ENCODE measurements at places on chromosomes 3 and 15.

- DNase-seq = no peak
These were observed 33.0 kb downstream of the NLGN1 start for GRCh38 chr3:173430576-173430975.

DNA sequence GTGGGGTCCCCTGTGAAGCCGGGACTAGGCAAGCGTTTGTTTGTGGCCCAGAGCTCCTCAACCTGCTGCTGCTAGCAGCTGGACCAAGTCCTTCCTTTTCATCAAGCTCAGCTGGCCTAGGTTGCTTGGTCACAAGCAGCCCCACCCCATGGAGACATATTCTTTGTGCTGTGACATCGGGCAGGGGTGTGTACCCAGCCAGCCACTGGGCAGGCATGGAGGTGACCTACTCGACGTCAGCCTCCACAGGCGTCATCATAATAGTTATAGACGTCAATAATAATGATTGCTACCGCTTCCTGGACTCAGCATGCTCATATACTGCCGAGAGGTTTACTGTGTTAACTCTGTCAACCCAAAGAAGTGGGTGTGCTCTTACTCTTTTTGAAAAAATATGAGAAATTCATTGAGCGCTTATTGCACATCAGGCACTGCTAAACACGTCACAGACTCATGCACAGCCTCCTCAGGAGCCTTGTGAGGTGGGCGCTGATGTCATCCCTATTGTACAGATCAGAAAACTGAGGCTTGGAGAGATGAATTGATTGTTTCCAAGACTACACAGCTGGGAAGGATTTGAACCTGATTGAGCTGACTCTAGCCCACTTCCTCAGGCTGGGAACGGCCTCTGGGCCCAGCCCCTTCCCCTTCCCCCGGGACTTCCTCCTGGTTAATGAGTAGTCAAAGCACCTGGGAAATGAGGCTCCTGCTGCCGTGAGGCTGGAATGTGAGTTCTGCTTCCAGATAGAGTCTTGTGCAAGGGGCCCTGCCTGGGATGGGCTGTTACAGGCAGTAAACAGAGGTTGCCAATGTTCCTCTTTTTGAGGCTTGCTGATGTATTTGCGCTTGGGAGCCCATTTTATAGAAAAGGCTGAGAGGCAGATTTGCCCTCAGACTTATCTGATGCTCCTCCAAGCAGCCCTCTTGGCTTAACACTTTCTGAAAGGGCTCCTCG is 16.2 kb downstream of the SLC6A6 start:
- no peak for DNase-seq

DNA sequence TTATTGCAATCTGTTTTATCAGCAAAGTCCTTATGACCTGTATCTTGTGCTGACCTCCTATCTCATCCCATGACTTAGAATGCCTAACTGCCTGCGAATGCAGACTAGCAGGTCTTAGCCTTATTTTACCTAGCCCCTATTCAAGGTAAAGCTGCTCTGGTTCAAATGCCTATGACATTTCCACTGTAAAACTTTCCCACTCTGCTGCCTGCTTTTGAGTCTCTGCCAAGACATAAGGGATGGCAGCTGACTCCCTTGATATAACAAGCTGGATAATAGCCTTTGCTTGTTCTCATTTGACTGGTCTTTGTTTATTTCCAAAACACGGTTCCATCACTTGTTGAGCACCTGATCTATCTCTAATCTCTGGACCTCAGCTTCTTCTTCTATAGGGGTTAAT is 131.9 kb upstream of the STRIT1 start:
- no peak for DNase-seq

GRCh38 chr3:177606891-177607290 is 409.6 kb upstream of the TBL1XR1 start:
- DNase-seq = no peak

DNA sequence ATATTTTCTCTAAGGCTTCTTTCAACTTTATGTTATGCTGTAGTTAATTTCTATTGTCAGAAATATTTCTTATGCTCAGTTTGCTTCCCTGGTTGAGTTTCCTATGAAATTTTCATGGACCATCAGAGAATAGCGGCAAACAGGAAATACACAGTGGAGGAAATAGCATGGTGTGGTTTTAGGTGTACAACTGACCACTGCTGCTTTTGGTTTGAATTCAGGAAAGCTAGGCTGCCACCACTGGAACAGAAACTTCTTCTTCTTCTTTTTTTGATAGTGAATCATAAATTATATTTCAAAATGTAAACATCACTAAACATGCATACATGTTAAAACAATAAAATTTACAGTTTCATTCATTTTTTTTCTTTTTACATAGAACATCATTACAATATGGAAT is 316.6 kb upstream of the TGFBR2 start:
- DNase-seq = peak; percentile 19

GRCh38 chr15:79682851-79683288 is 213.9 kb downstream of the MTHFS start:
- DNase-seq = no peak

- DNase-seq = no peak
These were observed 40.0 kb upstream of the OR5H6 start for GRCh38 chr3:98223907-98224672.

GRCh38 chr3:55487381-55488241 is 505 bp upstream of the WNT5A start:
- no peak for DNase-seq

GRCh38 chr3:28989646-28990089 is 291.2 kb upstream of the RBMS3 start:
- DNase-seq = no peak

- peak; percentile 55 for DNase-seq
These were observed 406.2 kb upstream of the RARB start for GRCh38 chr3:25021816-25022215.

DNA sequence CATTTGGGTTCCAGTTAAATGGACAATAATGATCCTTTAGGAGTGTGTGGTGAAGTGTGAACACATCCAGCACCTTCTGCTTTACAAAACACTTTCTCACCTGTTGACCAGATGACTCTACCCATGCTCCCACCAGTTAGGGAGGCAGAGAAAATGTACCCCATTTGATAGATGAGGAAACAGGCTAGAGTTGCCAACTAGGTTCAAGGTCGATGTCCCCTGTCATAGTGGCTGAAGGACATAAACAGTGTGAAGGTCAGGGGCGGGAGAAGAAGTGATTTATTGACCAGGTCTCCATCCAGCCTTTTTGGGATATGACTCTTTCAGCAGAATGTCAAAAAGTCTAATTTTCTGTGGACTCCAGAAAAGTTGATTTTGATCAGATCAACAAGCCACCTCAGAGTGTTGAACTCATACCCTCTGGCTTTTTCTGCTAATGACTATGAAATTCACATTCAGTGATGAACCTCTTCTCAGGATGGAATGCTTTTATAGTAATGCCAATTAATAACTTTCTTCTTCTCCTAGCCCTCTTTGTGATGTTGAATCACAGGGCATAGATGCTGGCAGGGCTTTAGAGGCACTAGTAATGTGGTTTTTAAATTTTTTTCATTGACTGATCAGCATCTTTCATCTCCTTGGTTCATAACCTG is 57.5 kb downstream of the CPN2 start:
- no peak for DNase-seq

DNA sequence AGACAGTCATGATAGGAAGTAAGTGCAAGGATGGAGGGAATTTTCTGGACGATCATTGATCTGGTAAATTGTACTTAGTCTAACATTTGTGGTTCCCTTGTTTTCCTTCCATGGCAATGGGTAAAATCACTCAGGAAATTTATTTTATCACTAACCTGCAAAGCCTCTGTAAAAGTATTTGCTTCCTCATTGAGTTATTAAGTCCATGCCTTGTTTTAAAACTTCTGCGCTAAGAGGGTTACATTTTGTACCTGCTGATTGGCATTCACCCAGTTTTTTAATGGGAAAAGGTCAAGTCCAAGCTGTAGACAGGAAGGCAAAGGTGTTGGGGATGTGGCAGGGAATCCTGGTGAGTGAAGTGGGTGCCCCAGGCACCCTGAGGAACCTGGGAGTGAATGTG is 146.2 kb upstream of the NR2F2 start:
- no peak for DNase-seq

DNA sequence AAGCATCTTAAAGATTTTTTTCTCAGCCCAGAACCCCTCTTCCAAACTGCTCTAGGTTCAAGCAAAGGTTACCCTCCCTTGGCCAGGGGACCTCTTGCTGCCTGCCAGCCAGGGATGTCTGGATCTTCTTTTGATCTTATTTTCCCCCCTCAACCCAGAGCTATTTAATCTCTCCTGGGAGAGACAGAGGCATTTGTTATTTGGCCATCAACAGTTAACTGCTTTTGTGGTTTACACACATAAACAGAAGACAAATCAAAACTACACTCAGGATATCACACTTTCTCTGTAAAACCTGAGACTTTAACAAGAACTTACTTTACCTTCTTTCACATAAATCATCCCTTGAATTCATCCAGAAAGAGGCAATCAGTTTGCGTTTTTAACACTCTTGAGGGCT is 272.5 kb downstream of the THSD4 start:
- DNase-seq = no peak

DNA sequence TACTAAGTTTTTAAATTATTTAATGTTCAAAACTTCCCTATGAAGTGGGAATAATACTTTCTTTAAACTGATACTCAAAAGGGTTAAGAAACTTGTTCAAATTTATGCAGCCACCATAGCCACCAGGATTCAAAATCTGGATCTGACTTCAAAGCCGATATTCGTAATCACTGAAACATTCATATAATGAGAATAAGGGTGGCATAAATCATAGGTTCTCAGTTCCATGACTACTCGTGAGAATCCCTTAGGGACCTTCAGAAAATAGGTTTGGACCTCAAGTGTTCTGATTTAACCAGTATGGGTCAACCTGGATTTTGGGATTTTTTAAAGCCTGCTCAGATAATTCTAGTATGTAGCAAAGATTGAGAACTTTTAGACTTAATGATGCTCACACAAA is 160.6 kb downstream of the RBMS3 start:
- DNase-seq = no peak

- DNase-seq = peak; percentile 94
These were observed 25.1 kb downstream of the FSTL1 start for GRCh38 chr3:120425572-120426250.

DNA sequence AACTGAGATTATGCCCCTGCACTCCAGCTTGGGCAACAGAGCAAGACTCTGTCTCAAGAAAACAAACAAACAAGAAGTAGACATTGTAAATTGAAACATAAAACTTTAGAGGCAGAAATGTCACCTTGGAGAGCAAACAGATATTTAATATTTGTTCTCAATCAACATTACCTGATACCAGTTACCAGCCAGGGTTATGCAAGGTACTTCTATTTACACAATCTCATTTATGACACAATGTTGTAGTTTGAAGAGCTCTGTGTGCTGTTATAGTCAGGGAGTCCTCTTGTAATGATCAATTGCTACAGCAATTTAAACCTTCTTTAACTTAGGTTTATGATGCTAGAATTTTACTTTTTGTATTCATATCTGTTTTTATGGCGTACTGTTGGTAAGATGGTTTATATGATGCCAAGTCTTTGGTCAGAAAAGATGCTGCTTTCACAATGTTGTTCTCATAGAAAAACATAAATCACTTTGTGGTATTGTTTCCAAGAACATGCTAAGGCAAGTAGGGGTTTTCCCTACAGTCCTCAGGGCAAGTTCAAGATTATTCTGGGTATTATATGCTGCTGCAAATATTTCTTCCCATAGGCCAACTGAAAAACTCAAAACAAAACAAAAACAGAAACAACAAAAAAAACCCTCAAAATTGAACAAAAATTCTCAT is 173.5 kb downstream of the TNIK start:
- DNase-seq = no peak

- DNase-seq = peak; percentile 83
These were observed 24.1 kb downstream of the SHC4 start for GRCh38 chr15:48939648-48940047.

DNA sequence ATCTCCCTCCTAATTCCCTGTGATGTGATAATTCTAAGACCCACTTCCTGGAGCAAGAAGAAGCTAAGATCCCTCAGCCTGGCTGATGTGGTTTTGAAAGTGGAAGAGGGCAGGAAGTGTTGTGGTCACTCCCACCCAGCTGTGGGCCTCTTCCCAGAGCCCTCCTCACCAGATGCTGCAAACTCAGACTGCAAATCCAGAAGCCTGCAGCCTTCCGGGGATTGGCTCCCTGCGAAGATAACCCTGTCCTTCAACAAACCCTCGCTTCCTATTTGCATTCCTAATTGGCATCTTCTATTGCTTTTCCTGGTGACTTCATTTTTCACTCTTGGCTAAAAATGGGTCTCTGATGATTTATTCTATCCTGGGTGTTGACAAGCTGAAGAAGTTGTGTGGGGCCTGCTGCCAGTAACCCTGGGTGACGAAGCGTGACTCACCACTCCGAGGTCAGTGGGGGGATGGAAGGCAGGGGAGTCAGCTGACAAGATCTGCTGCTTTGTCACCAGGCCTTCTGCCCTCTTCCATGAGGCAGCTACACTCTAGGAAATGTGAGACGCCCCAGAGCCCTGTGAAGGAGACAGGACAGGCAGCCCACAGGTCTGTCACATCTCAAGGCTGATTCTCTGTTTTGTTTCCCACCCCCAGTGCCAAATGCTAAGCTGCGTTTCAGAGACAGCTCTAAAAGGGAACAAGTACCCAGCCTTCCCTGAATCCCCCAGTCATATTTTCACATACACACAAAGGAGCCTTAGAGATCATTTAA is 99.7 kb upstream of the LIPC start:
- DNase-seq = peak; percentile 93

DNA sequence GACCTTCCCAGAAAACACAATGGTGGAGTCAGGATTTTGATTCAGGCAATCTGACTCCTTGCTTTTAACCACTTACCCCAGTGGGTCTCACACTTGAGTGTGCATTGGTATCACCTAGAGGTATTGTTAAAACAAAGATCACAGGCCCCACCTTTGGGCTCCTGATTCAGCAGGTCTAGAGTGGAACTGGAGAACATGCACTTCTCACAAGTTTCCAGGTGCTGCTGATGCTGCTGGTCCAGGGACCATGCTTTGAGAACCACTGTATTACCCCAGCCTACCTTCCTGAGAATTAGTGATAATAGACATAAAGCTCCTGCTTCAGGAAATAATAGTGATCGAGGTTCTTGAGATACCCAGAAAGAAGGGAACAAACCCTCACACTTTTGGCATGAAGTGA is 466.9 kb downstream of the EPHB1 start:
- DNase-seq = no peak

- DNase-seq = peak; percentile 13
These were observed 11.4 kb downstream of the NEK10 start for GRCh38 chr3:27357665-27358258.

DNA sequence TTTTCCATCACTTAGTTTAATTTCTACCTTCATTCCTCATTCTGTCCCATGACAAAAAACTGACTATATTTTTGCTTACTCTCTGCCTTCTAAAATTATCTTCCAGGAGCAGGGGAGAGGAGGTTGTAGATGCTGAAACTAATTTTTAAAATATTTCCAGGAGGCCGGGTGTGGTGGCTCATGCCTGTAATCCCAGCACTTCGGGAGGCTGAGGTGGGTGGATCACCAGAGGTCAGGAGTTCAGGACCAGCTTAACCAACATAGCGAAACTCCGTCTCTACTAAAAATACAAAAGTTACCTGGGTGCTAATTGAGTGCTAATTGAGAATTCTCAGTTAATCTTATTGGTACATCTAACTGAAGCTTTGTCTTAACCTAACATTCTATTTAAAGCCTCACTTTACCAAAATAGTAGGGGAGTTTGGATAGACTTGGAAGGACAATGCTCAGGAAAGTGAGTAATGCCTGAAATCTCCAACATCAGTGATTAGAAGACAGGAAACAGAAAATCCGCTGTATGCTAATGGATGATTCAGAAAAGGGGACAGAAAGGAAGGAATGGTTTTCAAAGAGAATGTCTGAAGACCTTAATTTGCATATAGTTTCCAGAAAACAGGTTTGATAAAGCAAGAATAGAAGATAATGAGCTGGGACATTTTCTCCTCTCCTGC is 336.1 kb downstream of the GBE1 start:
- no peak for DNase-seq

GRCh38 chr3:195129644-195130492 is 141.1 kb downstream of the XXYLT1 start:
- DNase-seq = no peak
